Activated gamma-delta T cell treated with Interleukin-2 at 50 U/mL for 16 hours (primary cell): ENCODE measurements at places on chromosomes 1 and 21.

- DNase-seq, result no peak
Observed at GRCh38 chr1:183390561-183390960, 27.6 kb downstream of the NMNAT2 start.

DNA sequence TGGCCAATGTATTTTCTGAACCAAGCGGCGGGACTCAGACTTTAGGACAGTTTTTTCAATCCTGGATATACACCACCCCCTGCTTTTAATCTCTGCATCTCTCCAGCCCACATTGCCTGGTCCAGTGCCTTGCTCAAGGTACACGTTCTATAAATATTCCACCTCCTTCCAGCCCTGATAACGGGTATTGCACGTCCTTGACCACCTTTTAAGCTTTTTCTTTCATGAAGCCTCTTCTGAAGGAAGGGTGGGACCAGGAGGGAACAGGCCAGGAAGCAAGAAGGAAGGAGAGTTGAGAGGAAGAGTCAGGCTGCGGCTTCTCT, 3.4 kb downstream of the S100A16 start:
- no peak for DNase-seq

DNA sequence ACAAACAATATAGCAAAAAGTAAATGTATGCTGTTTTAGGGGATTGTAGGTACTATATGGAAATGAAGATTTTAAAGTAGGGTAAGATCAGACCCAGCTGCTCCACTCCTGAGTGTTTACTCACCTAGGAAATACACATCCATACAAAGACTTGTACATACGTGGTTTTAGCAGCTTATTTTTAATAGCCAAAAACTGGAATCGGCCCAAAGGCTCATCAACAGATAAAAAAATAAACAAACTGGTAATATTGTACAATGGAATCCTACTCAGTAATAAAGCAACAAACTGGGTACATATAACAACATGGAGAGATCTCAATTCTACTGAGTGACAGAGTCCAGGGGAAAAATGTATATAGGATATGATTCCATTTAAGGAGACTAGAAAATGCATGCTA, 179.2 kb upstream of the TMEM51 start:
- DNase-seq, result no peak

GRCh38 chr1:43054961-43055360, 96.3 kb upstream of the SLC2A1 start:
- DNase-seq, result no peak

GRCh38 chr21:38831526-38832467, 26.1 kb downstream of the ETS2 start:
- DNase-seq, result no peak

- no peak for DNase-seq
Observed at GRCh38 chr1:15761366-15762128, 3.0 kb downstream of the FBLIM1 start.

GRCh38 chr1:37811027-37811655, 3.1 kb upstream of the YRDC start:
- peak; percentile 47 for DNase-seq

DNA sequence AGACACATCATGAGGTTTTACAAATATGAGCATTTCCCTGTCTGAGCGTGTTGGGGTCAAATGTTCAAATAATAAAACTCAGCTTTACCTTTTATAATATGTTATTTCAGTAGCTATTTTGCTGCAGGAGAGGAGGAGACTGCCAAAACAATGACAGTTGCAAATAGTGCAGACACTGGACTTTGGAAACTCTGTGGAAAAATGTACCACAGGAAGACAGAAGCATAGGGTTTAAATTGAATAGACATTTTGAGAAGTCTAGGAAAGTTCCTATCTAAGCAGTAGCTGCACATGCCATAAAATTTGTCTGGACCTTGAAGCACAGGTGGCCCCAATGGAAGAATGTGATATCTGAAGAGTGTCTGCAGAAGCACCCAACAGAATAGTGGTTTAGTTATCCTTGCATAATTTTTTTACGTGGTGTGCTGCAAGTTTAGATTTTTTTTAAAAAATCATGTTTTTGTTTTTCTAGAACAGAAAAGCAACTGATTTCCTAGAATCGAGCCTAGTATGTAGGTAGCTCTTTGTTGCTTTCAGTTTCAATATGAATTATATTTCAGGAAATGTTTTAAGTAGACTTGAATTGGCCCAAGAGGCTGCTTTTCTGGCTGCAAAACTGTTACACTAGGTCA, 14.0 kb upstream of the GBP5 start:
- DNase-seq, result no peak

DNA sequence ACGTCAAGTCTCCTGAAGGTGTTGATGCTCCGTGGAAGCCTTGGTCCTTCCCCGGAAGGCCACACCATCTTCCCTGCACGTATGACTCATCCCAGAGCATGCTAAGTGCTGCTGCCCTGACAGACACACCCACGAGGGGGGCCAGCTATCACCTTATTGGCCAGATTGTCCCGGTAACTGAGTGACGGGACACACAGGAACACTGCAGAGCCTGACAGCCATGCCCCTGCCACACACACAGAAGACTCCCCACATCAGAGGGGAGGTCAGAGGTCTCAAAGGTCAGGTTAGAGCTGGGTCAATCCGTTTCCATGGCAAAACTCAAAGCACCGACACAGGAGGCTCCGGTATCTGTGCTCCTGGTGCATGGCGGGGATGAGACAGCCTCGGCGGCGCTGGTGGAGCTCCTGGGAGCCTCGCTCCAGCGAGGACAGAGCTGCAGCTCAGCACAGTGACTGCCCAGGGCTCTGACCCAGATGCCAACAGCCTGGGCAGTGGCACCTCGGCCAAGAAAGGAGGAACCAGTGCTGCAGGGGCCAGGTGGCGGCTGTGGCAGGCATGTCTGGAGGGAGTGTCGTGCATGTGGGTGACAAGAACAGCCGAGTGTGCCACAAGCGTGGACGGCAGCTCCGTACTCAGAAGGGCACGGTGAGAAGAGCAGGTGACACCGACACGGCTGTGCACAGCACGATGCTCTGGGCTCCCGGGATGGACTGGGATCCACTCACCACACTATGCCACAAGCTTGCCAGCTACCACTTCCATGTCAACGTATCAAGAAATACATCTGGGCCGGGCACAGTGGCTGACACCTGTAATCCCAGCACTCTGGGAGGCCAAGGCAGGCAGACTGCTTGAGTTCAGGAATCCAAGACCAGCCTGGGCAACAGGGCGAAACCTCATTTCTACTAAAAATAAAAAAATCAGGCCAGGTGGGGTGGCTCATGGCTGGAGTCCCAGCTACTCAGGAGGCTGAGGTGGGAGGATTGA, 14.8 kb upstream of the TMEM240 start:
- DNase-seq, result no peak

DNA sequence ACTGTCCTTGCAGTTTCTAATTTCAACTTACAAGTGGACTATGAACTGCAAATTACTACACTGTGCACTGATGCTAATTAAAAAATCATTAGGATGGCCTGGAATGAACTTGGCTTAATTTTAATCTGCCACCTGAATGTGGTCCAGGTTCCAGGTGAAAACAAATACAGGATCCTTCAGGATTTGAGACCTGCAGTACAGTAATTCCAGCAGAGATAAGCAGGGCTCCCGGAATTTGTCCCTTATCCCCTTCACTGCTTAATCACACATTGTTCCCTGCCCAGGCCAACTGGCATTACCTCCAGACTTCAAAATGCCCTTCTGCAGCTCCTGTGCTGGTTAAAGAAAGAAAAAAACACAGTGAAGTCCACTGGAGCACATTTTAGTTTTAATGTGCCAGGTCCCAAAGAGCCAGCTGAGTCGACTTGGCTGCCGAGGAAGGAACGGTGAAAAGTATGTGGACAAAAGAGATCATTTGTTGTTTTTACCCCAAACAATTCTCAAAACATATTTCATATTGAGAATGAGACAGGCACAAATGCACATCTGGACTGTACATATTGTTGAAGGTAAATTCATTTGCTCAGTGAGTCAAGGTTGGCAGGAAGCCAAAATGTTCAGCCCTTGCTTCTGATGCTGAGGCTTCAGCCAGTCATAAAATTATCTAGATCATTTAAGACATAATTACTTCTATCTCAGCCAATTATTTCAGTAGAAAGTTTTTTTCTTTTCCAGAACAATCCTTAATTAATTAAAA, 28.3 kb downstream of the DEGS1 start:
- DNase-seq, result no peak

DNA sequence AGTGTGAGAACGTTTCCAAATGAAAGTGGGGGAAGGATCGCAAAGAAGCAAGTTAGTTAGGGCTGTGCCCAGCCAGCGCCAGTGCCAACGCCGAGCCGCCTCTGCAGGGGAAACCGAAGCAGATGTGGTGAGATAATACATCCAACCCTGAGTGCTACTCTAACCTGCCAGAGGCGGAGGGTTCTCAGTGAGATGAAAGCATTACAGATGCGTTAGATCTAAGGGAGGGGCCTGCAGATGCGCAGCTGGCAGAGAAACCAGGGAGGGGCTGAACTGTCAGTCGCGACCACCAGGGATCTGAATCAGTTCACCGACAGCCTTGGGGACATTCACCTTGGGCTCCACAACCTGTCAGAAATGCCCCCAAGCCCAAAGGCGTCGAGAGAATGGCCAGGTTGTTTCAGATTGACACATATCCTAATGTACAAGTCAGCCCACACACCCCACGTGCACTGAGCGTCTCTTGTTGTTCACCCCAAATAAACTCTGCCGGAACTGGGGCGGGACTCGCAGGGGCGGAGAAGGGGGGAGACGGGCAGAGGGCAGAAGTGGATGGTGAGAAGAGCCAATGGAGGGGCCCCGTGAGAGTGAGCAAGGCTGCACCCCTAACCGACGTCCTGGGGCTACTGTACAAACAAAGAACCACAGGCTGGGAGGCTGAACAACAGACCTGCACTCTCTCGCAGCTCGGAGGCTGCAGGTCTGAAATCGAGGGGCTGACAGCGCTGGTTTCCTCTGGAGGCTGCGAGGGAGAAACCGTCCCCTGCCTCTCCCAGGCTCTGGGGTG, 8.7 kb upstream of the UMODL1 start:
- peak; percentile 93 for DNase-seq

GRCh38 chr1:156877433-156878170, 15.9 kb upstream of the PEAR1 start:
- no peak for DNase-seq

- no peak for DNase-seq
Observed at GRCh38 chr1:206471415-206471801, 1.1 kb downstream of the IKBKE start.

GRCh38 chr1:221987860-221988520, 246.1 kb upstream of the DUSP10 start:
- DNase-seq, result no peak

DNA sequence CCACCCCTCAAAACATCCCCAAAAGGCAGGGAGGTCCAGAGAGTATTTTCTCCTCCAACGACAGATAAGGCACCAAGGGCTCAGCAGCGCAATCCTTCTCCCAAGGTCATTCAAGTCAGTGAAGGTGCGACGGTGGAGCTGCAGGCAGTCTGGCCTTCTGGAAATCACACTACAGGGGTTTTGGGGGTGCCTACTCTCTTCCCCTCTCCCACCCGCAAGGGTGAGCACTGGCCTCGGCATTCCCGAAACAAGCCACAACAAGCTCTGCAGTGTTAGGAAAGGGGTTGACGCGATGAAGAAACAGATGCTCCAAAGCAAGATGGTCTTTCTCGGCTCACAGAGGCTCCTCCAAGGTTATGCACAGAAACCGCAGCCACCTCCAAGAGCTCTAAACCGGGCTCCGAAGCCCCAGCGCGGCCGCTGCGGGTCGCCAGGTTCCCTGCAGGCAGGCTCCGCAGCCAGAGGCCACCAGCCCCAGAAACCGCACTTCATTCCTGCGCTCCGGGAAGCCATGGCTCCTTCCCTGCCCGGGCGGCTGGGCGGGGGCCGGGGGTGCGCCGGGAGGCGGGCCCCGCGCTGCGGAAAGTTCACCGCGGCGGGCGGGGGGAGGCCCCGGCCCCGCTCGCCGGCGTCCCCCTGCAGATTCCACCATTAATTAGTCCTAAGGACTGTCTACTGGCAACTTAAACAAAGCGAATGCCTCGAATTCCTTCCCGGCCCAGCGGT, 1.1 kb downstream of the LUZP1 start:
- DNase-seq, result peak; percentile 18

DNA sequence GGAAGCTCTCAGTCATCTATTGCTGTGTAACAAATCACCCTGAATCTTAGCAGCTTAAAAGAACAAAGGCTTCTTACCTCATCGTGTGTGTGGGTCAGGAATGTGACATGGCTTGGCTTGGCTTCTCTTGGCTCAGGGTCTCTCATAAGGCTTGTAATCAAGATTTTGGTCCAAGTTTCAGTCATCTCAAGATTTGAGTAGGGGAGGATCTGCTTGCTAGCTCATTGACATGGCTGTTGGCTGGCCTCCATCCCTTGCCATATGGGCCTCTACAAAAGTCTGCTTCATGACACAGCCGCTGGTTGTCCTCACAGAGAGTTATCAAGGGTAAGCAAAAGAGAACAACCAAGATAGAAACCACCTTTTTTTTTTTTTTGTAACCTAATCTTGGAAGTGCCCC, 207.7 kb downstream of the PTPRC start:
- no peak for DNase-seq

GRCh38 chr21:46532080-46532479, 72.8 kb downstream of the S100B start:
- DNase-seq, result peak; percentile 42

GRCh38 chr1:67683316-67683715, 1.7 kb upstream of the GADD45A start:
- DNase-seq, result no peak

DNA sequence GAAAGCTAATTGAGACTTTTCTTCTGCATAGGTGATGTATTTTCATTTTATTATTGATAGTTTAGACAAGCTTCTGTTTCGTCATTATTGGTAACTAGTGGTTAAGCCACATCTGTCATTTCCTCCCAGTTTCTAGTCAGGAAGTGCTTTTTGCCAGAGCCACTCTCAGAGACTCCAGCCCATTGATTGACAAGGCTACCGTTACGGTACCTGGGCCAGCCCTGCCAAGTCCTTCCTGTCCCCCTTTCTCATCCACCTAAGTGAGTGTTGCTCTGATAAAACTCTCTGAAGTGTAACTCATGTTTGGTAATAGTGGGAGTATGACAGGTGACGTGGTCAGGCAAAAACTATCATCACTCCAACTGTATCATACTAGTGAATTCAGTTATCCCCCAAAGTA, 29.6 kb upstream of the AGL start:
- DNase-seq, result no peak

DNA sequence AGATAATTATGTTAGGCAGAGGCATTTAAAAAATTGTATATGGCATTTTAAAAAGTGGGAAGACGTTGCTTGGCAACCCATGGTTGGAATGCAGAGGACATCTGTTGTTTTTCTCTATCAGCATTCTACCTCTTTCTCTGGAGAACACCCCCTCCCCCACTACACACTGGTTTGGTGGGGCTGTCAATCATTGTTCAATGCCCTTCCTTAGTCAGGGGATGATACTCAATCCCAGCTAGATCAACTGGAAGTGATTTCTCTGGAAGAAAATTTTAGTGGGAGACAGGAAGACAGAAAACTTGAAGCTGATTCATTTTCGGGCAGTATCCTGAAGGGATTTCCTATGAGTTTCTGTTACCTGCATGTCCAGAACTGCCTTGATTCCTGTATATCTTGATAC, 35.7 kb upstream of the CAP1 start:
- DNase-seq, result no peak
